ENCODE measurements at places on chromosomes 13 and 19.

DNA sequence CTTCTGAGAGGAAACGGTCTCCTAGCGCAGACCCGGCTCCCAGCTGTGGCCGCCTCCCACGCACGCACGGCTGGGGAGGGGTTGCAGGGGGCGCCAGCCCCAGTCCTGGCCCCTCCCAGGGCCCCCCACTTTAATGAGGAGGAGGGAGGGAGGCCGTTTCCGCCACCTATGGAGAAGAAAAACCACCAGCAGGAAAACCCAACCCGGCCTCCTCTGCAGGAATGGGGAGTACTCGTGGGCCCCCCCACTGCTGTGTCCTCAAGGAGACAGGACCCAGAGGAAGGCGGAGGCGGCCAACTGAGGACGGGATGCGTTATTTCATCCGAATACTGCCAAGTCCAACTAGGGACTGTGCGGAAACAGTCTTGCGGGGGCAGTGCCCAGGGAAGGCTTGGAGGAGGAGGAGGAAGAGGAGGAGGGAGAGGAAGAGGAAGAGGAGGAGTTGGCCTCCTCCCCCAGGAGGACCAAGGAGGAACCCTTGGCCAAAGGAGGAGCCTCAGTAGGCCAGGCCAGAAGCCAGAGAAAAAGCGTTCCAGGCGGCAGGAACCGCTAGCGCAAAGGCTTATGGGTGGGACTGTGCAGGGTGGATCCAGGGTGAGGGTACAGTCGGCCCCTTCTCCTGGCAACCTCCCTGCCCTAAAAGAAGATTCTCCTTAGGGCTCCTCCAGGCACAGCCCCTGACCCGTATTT lies 3.9 kb upstream of the SSBP4 start:
- DNase-seq: no peak

DNA sequence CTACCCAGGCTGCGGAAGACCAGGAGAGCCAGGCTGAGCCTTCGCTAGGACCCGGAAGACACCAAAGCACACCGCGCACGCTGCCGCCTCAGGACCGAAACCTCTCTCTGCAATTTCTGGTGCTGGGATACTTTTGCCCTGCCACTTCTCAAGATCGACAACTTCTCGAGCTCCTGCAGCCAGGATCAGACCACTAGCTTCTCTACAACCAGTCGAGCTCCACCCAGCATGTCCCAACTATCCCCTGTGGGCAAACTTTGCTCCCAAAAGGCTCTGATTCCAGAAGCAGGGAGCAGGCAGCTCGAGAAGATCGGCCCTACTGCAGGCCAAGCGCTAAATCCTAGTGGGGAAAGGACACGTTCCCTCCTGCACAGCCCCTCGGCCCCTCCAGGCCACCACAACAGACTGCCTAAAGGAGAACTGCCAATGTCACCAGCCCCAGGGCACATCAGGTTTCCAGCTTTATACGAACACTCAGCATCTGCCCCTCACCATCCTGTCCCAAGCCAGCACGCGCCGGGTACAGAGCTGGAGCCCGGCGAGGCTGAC lies 979 bp downstream of the AKAP8 start:
- DNase-seq: no peak

DNA sequence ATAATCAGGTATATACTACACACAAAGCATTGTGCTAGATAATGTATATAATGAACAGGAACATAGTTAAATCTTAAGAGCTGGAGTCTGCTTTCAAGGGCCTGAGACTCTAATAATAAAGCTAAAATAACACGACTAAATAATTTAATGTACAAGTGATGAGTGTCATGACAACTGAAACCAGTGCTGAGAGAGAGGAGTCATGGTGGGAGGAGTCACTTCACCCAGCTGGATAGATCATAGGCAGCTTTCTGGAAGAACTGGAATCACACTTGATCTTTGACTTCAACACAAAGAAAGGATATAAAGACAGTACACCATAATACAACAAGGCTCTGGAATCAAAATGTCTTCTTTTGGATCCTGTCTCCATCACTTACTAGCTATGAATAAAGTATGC lies 7.1 kb downstream of the RBM26 start:
- no peak for DNase-seq

DNA sequence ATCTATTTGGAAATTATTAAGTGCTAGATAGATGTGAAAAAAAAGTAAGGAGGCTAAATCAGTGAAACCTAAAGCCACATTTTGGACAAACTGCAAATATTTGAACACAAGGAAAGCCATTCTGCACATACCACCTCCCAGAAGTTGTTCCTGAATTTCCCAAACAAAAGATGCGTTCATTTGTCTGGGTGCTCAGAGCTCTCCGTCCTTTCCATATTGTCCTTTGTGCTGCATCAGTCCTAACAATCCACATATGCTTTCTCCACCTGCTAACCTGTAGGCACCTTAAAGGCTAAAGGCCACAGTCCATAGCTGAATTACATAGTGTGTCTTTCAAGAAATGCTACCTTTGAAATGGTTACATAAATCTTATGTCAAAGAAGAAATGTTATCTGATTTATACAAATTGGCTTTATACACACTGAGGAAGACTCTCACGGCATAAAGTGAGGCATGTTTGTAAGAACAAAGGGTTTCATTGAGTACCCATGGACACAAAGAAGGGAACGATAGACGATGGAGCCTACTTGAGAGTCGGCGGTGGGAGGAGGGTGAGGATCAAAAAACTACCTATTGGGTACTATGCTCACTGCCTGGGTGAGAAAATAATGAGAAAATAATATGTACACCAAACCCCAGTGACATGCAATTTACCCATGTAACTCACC lies 182.0 kb downstream of the RGCC start:
- DNase-seq: no peak

GRCh38 chr13:24232474-24232873 lies 72.0 kb downstream of the SPATA13 start:
- no peak for DNase-seq

GRCh38 chr13:29486551-29486950 lies 108.9 kb downstream of the SLC7A1 start:
- no peak for DNase-seq

- DNase-seq: no peak
These were observed 226.8 kb downstream of the RAP2A start for GRCh38 chr13:97660594-97661260.

DNA sequence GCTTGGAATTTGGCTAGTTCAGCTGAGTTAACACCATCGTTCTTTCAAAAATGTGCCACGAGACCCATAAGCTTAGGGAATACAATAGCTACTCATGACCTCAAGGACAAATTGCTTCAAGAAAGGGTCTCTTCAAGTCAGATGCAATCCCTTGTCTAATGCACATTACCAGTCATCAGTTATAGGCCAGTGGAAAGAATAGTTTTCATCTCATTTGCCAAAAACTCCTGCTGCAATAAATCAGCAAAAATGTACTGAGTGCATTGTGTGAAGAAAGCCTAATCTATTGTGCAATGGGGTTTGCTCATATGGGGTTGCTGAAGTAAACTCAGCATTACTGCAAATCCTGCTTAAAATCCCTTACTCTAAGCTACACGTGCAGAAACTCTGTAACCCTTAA lies 208.3 kb upstream of the NBEA start:
- DNase-seq: no peak

DNA sequence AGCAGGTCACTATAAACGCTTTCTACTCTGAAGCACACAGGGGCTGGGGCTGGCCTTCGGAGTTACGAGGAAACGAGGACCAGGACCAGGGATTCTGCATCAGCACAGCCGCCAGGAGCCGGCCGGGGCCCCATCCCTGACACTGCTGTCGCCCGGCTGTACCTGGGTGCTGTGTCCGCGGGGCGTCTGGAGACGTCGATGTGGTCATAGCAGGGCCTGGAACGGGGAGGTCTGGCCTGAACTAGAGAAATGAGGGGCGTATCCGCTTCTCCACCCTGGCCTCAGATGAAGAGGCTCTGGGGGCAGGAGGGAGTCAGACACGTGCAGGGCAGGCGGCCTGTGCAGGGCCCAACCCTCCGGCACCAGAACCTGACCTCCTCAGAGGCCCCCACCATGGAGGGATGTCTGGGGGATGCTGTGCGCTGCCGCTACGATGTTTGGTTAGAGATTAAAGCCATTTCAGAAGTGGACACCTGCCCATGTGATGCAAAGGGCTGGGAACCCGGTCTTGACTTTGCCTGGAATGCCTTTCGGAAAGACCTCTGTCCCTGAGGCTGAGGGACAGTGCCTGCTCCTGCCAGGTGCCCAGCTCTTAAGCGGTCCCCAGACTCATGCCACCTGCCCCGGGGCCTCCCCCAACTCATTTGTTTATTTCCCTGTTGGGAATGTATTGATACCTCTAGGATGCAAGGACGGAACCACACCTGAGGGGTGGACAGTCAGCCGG lies 21.4 kb downstream of the GAS6 start:
- DNase-seq: no peak

- no peak for DNase-seq
These were observed 14.1 kb upstream of the SPACA7 start for GRCh38 chr13:112362021-112362420.

- no peak for DNase-seq
These were observed 9.4 kb upstream of the ZNF428 start for GRCh38 chr19:43628646-43629326.

- DNase-seq: no peak
These were observed 49.9 kb upstream of the SERP2 start for GRCh38 chr13:44323754-44324153.

DNA sequence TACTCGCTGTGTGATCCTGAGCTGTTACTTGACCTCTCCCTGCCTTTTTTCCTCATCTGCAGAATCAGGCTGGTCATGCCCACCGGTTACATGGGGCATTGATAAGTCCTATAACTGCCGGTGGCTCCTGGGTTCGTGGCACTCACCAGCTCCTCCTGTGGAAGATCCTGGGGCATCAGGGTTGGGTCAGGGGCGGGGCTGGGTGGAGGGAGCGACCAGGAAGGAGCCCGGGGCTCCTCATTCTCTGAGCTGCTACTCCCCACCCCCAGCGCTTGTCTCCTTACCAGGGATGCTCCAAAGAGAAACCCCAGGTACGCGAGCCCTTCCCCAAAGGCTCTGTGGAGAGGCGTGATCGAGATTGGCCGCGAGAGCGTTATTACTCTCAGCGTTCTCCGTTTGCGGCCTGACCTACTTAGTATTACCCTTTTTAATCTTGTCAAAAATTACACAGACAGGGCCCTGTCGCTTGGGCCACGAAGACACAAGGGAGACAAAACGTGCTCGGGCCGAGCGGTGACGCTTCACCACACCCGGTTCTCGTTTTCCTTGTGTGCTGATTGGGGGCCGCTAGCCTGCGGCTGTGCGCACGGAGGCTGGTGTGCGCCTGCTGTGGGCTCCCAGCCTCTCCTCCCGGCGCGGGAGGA lies 10.7 kb downstream of the HDGFL2 start:
- no peak for DNase-seq

GRCh38 chr19:2337329-2337707 lies 8.8 kb downstream of the SPPL2B start:
- DNase-seq: no peak

DNA sequence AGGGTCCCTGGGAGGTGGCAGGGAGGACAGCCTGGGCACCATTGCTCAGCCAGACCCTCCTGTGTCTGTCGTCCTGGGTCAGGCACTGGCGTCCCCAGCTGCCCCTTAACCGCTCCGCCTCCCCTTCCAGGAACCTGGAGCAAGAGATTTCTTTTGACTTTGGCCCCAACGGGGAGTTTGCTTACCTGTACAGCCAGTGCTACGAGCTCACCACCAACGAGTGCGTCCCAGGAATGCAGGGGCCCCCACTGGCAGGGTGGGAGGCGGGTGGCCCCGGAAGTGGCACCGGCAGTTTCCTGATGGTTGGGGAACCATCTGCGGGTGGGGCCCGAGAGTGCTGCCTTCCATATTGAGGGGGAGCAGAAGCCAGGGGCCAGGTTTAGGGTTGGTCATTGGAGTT lies 13.0 kb downstream of the PRKCSH start:
- DNase-seq: no peak

DNA sequence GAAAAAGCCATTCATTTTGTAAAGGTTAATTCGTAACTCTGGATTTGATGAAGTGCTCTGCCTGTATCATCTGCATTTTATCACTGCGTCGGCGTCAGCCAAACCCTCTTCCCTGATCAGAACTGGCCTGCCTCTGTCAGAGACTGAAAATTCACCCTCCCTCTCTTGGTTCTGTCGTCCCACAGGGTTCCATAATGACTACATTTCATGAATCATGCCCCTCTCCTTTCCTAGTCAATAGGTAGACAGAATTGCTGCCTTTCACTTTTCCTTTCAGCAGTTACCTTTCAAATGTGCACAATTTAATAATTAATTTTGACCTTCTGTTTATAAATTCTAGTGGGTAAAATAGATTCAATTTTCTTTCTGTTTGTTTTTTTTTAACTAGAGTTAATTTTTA lies 423.4 kb downstream of the RFC3 start:
- no peak for DNase-seq

- no peak for DNase-seq
These were observed 6.9 kb downstream of the RAB8A start for GRCh38 chr19:16118489-16119033.

GRCh38 chr13:43489233-43489632 lies 297.5 kb downstream of the ENOX1 start:
- no peak for DNase-seq

- DNase-seq: no peak
These were observed 52.4 kb downstream of the CHST8 start for GRCh38 chr19:33673996-33674625.

- DNase-seq: no peak
These were observed 32.0 kb downstream of the ZNRF4 start for GRCh38 chr19:5487222-5487621.

- no peak for DNase-seq
These were observed 32.0 kb downstream of the KLF5 start for GRCh38 chr13:73090823-73091187.

GRCh38 chr19:16015805-16016173 lies 60.5 kb upstream of the TPM4 start:
- DNase-seq: no peak

DNA sequence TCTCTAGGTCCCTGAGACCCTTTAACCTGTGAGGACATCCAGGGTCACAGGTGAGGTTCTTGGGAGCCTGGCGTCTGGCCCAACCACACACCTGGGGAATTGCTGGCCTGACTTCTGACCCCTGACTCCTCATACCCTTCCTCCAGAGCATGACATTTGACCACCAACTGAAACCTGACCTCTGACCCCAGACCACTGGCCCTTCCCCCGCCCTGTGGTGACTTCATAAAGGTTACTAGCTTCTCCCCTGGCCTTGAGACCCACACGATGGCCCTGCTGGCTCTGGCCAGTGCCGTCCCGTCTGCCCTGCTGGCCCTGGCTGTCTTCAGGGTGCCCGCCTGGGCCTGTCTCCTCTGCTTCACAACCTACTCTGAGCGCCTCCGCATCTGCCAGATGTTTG lies at the start of gene SPACA6:
Gene SPACA6, plus strand, starts transcription at position 71 of the 400 bp plus-strand sequence. Its CDS starts 197 bp downstream, at position 268.
- no peak for DNase-seq

DNA sequence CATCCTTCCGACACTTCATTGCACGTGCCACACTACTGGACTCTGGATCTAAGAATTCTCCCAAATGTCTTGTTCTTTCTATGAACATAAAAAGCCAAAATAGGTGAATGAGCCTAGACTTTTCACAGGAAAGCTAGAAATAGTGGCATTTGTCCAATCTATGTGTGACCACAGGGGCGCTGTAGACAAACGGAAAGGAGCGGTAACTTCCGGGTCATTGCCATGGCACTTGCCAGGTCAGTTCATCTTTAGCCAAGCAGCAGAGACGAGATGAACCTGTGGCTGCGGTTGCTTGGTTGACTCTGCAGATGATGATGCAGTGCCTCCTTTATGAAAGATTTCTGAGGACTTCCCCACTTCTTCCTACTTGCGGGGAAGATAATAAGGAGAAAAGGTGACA lies 65.6 kb downstream of the ADGRE1 start:
- no peak for DNase-seq
